ENCODE measurements at places on chromosomes 4 and X.

DNA sequence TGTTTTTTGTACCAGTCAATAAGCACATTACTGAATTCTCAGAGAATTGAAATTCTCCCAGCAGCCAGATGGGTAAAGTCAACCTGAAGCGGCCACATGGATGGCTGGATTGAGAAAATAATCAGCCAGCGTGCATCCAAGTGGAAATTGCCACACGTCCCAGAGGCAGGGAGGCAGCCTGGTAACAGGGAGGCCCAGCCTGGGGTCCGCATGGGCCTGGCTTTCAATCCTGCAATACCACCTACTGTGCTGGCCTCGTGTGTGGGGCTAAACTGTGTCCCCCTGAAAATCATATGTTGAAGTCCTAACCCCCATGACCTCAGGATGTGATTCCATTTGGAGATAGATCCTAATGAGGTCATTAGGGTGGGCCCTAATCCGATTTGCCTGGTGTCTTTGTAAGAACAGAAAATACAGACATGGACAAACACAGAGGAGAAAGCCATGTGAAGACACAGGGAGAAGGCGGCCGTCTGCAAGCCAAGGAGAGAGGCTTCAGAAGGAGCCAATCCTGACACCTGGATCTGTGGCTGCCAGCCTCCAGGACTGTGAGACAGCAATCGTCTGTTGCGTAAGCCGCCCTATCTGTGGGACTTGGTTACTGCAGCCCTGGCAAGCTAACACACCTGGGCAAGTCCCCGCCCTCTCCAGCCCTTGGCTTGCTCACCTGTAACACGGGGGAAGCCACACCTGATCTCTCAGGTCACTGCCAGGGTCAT lies 90.3 kb downstream of the JAKMIP1 start:
- DNase-seq = peak; percentile 49

DNA sequence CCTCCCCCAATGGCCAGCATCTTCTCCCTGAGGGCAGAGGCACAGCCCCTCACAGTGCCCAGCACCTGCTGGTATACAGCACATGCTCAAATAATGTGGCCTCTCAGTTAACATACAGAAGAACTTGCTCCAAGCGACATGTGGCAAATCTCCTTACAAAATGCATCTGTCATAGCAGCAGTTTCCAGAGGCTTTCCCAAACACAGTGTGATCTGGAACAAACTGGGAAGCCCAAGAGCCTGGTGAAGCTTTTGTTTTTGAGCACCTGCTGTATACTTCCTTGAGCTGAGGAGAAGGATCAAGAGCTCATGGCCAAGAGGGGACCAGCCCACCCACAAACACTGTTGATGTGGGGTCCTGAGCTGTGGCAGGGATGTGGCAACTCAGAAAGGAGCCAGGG lies 34.8 kb upstream of the HTRA3 start:
- no peak for DNase-seq

GRCh38 chrX:101219116-101219863 lies at the start of gene DRP2:
DRP2 (plus strand) TSS chrX:101219786; CDS start chrX:101231648, 11,862 bp downstream.
- no peak for DNase-seq

DNA sequence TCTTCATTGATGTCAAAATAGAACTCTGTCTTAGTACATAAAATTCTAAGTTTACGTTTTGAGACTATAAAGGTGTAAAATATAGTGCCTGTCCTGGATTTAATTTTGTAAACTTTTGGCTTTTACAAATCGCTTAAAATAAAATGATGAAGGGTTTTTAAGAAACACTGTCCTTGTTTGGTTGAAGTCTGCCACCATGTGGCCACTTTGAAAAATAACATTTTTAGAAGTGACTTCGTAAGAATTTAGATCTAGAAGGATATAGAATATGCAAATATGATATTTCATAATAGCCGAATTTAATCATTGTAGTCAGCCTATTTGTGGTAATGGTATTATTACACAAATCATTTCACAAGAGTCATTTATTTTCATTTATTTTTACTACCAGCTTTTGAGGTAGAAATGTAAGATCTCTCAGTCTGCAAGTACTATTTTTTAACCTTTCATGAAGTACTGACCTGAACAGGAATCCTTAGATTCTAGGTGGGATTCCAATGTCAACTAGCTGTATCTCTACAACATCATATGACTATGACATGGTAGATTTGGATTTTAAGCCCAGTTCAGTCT lies 31.0 kb upstream of the FAT4 start:
- no peak for DNase-seq

- no peak for DNase-seq
These were observed 105.8 kb downstream of the CXCL13 start for GRCh38 chr4:77711469-77711868.

DNA sequence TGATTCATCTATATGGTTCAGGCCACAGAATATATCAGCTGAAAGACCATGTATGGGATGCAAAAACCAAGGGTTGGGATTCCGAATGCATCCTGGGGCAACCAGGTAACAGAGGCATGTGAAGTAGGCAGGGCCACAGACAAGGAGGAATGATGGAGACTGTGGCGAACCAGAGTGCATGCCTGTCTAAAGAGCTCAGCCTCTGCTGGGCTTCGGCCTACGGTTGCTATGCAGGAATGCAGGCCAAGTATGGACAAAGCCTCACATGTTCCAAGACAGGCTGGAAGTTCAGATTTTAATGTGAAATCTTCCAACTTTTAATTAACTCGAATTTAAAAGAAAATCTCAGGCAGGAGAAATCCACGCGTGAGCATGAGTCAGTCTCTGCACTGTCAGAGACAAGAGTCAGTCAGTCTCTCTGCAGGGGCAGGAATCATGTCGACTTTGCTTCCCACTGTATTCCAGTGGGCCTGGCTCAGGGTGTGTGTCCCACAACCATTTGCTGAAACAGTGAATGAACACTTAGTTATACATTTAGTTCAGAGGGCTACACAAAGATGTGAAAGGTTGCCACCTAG lies 344.4 kb downstream of the UNC5C start:
- no peak for DNase-seq

GRCh38 chr4:39469429-39470077 lies 10.7 kb downstream of the LIAS start:
- peak; percentile 72 for DNase-seq

DNA sequence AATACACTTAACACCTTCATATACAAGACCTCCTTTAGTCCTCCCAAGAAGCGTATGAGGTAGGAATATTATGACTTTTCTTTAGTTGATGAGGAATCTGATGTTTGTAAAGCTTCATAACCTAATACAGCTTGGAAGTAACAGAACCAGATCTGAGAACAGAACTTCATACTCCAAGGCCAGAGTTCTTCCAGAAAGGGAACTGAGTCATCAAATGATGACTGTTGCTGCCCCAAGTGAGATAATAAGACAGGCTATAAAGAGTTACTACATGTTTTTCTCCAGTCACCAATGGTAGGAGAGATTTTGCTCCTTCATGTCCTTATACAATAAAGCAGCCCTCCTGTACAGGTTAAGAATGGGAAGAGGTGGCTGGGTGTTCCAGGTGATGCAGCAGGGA lies 74.3 kb upstream of the ANXA3 start:
- DNase-seq = no peak

DNA sequence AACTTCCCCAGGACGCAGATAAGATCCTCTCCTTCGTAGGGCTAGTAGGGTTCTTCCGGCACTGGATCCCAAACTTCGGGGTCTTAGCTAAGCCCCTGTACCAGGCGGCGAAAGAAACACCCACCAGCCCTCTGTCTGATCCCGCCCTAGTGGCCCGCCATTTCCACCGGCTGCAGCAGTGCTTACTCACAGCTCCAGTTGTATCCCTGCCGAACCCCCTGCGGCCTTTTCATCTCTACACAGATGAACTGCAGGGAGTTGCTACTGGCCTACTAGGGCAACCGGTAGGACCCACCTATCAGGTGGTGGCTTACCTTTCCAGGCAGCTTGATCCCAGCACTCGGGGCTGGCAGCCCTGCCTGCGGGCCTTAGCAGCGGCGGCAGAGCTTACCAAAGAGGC lies 961.2 kb downstream of the RPA4 start:
- no peak for DNase-seq

- DNase-seq = no peak
These were observed 182.3 kb downstream of the BANK1 start for GRCh38 chr4:101972791-101973190.

DNA sequence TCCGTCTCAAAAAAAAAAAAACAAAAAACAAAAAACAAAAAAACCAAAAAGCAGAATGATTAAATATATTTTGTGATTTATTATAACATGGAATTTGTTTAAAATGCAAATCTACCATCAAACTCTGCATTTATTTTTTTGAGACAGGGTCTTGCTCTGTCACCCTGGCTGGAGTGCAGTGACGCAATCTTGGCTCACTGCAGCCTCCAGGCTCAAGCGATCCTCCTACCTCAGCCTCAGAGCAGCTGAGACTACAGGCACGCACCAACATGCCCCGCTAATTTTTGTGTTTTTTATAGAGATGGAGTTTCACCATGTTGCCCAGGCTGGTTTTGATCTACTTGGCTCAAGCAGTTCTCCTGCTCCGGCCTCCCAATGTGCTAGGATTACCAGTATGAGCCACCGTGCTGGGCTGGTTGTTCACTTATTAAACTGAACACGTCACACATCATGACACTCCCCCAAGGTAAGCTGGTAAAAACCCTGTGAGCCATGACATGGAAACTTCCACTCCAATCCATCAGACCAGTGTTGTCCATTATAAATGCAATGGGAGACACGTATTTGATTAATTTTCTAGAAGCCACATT lies 45.7 kb downstream of the RBM47 start:
- DNase-seq = peak; percentile 83

GRCh38 chr4:93982255-93982654 lies 153.7 kb downstream of the ATOH1 start:
- DNase-seq = no peak

- DNase-seq = peak; percentile 68
These were observed 518 bp downstream of the ARMCX1 start for GRCh38 chrX:101550751-101551379.

DNA sequence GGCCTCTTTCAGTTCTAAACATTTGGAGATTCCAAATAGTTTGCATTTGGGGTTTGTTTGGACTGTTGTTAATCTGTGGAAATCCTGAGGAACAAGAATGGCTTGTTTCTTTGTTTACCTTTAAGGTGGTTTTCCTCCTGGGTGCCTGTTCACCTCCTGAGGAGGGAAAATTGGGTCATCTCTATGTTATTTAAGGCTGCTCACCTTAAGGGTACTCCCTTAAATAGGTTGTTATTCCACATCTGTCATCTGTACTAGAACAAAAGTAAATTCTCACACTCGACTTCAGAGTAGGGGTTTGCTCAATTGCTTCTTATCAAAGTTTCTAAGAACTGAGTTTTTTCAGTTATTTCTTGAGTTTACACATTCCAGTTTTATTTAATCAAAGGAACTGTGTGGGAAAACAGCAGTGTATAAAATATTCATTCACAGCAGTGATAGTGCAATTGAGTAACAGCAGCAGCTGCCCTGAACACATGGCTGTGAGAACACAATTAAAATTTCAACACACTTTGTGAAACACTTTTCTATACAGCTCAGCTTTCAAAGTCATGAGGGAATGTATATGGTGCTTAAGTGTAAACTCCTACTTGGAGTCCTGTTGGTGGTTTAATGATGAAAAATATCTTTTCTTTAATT lies 238.5 kb upstream of the PGRMC2 start:
- no peak for DNase-seq

DNA sequence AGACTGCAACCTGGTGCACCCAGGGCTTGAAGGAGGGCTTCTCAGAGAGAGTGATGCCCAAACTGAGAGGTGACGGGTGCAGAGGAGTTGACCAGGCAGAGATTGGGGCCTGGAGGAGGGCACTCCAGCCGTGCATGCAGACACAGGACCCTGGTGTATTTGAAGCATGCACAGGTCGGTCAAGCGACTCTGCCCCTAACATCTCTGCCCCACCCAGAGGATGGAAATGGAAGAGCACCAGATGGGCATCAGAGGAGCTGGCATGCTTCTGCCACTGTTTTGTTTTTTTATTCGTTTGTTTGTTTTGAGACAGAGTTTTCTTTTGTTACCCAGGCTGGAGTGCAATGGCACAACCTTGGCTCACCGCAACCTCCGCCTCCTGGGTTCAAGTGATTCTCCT lies 320.9 kb downstream of the EVC2 start:
- DNase-seq = no peak

DNA sequence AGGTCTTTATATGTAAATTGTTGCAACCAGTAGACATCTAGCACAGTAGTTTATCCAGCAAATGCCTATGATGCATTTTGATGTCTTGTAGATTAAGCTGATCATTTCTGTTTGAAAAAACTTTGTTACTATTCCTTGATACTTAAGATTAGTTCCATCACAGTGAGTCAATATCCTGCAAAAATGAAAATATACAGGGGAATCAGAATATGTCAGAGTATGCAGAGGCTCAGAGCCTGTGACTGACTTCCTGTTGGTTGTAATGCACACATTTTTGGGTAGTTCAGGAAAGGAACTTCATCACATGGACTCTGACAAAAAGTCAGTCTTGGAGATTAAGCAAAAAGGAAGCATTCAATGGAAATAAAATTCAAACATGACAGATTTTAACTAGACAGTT lies 815.5 kb downstream of the FAT4 start:
- no peak for DNase-seq

DNA sequence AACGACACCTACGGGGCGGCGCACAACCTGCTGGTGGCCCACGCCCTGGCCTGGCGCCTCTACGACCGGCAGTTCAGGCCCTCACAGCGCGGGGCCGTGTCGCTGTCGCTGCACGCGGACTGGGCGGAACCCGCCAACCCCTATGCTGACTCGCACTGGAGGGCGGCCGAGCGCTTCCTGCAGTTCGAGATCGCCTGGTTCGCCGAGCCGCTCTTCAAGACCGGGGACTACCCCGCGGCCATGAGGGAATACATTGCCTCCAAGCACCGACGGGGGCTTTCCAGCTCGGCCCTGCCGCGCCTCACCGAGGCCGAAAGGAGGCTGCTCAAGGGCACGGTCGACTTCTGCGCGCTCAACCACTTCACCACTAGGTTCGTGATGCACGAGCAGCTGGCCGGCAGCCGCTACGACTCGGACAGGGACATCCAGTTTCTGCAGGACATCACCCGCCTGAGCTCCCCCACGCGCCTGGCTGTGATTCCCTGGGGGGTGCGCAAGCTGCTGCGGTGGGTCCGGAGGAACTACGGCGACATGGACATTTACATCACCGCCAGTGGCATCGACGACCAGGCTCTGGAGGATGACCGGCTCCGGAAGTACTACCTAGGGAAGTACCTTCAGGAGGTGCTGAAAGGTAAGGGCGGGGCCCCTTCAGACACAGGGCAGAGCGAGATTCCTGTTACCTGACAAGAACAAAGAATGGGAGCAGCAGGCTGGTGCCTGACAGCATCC lies 11.7 kb downstream of the RPL9 start:
- DNase-seq = peak; percentile 75

DNA sequence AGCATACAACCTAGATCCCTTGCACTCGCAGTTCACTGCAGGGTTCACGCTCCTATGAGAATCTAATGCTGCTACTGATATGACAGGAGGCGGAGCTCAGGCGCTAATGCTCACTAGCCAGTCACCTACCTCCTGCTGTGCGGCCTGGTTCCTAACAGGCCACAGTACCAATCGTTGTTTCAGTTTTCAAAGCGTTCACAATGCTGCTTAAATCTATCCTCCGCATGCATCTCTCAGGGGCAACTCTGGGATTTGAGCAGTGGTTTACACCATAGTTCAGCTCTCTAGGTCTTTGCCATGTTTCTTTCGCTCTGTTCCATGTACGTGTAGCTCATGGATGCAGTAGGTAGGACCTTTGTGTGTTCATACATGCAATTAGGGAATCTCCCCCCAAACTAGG lies 47.2 kb downstream of the CLOCK start:
- no peak for DNase-seq

- DNase-seq = no peak
These were observed 341 bp upstream of the PRPS2 start for GRCh38 chrX:12790885-12791256.

GRCh38 chr4:101956068-101956825 lies 165.7 kb downstream of the BANK1 start:
- DNase-seq = no peak
